ENCODE measurements at places on chromosomes 5 and 9.

GRCh38 chr5:140391312-140391711 is 10.3 kb upstream of the ANKHD1 start:
- no peak for DNase-seq

GRCh38 chr5:1367149-1367548 is 22.2 kb upstream of the CLPTM1L start:
- no peak for DNase-seq

GRCh38 chr5:52562473-52562872 is 225.2 kb upstream of the ITGA1 start:
- no peak for DNase-seq

- DNase-seq: no peak
Measured at GRCh38 chr5:78103232-78103918, 191.1 kb downstream of the AP3B1 start.

DNA sequence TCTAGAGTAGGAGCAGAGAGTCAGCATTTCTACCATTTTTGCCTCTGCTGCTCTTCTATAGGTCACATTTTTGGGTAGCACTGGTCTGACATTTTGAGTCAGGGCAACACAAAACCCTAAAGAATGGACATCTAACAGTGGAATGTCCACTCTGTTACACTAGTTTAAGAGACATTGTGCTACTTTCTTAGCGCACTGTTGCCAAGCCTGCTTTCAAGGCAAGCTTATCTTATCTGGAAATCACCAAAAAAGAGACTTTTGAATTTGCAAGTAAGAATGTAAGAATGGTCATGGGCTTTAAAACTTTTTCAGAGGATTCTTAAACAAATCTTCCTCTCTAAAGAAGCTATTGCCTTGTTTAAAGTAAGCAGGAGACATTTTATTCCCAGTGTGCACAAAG is 73.0 kb upstream of the STARD4 start:
- DNase-seq: no peak

- DNase-seq: no peak
Measured at GRCh38 chr9:94472806-94473360, 82.0 kb upstream of the PCAT7 start.

- DNase-seq: no peak
Measured at GRCh38 chr5:30104872-30105596, 1088.5 kb upstream of the CDH6 start.

GRCh38 chr5:59021837-59022514 is 439.1 kb downstream of the RAB3C start:
- DNase-seq: no peak

GRCh38 chr5:137022725-137023124 is 476.4 kb downstream of the SPOCK1 start:
- no peak for DNase-seq

DNA sequence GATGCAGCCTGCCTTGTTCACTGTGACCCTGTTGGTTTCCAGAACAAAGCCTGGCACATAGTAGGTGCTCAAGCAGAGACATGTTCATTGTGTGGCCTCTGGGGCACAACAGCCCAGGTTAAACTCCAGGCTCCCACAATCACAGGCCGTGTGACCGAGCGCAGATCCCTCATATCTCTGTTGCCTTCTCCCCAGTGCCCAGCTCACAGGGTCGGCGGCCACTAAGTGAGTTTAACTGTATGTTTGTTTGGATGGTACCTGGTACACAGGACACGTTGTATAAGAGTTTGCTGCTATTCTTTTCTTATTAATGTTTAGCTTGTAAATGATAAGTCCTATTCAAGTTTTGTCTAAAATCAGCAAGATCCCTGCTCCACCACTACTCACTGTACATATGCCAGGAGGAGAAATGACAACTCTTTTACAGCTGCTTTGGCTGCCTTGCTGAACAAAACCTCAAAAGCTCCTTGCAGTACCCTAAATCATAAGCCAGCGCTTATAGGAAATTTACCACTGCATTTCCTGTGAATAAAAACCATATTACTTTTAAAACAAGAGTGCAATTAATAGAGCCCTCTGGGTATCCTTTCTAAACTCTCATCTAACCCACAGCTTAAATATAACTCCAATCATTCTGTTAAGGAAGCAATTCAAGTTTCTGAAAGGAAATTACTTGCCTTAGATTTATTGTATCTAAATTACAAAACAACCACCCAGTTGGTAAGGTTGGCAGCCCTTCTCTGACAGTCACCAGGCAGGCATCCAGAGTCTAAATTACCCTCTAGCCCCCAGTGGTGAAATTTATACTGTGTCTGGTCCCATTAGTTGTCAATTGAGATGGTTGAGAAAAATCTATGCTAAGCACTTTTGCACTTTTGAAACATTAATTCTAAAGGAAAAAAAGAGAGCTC is 379.4 kb downstream of the SEMA5A start:
- DNase-seq: no peak

- no peak for DNase-seq
Measured at GRCh38 chr9:122315534-122315933, 50.9 kb downstream of the MRRF start.

- no peak for DNase-seq
Measured at GRCh38 chr9:17624571-17624970, 45.7 kb downstream of the SH3GL2 start.

DNA sequence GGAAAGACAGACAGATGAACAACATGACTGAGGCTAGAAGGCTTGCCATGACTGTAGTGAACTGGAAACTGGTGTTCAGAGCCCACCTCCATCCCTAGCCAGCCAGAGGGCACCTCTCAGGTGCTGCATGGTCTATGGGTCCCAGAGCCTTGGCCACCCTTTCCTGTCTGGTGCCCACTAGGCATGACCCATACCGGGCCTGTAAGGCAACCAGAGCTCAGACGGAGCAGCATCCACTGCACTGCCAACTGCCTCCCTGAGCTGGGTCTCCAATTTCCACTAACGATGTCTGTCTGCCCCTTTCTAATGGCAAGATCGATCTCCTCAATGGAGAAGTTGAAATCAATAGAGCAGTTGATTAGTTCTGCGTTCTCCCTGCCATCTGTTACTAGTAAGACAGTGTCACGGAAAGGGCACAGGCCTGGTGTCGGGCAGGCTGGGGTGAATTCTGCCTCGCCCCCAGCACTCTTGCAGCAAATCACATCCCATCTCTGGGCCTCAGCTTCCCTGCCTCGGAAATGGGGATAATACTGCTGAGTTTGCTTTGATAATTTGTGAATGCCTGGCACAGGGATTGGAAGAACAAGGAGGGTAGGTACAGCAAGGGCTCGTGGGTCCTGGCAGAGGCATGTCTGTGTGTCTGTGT is 172.3 kb upstream of the MVB12B start:
- no peak for DNase-seq

- no peak for DNase-seq
Measured at GRCh38 chr9:80062567-80062966, 490.8 kb downstream of the TLE4 start.

DNA sequence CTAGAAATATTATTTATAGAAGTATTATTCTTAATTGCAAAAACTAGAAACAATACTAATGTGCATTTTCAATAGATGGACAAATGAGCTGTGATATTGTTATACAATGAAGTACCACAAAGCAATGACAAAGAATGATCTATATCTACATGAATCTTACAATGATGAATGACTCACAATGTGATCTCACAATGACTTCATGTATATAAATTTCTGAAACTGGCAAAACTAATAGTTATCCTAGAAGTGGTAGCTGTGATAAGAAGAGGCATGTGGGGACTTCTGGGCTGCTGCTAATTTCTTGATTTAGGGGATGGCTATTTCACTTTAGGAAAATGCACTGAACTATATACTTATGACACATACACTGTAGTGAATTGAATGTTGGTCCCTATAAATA is 396.0 kb upstream of the ZNF608 start:
- no peak for DNase-seq

DNA sequence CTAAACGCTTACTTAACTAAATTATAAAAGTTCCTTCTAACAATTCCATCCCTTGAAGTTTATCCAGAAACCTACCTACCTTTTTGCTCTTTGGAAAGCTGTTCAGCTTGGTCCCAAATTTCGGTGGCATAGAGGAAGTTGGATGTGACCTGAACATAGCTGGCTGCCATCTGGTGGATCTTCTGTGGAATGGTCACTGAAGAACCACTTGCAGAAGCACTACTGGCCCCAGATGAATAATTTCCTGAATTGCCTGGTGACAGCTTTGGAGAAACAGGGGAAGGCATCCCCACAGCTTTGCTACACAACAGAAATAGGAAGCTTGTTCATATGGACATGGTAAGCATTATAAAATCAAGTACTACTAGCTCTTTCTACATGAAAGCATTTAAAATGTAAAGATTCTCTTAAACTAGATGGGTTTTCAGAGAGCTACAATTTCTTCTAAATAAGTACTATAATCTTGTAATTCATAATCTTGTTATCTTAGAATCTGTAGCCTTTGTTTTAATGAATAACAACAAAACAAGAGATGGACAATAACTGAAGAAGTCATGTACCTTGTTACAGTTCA is 9.9 kb downstream of the LEAP2 start:
- DNase-seq: no peak

- no peak for DNase-seq
Measured at GRCh38 chr9:122133984-122134535, 25.5 kb downstream of the NDUFA8 start.

DNA sequence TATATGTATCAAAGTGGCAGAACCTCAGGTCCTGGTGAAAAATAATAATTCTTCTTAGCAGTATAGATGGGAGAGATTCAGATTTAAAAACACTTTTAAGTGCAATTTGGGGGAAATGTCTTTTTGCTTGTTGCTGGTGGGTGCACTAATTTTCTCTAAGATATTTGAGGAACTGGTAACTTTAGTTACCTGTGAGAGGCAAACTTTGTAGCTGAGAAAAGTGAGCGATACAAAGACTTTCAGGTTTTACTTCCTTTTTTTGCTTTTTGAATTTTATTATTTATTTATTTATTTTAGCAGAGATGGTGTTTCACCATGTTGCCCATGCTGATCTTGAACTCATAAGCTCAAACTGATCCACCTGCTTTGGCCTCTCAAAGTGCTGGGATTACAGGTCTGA is 303.1 kb upstream of the PTGER4 start:
- no peak for DNase-seq

GRCh38 chr5:68534131-68534940 is 318.8 kb downstream of the PIK3R1 start:
- no peak for DNase-seq

DNA sequence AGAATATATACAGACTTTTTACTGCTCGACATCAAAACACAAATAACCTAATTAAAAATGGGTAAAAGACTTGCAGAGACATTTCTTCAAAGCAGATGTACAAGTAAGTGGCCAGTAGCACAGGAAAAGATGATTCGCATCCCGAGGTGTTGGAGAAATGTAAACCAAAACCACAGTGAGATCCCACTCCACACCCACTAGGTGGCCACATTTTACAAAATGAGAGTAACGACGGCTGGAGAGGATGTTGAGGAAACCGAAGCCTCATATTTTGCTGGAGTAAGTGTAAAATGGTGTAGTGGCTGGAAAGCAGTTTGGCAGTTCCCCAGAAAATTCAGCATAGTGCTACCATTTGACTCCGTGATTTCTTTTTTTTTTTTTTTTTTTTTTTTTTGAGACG is 21.3 kb upstream of the GBGT1 start:
- no peak for DNase-seq

- no peak for DNase-seq
Measured at GRCh38 chr5:160269017-160269416, 39.7 kb downstream of the FABP6 start.

DNA sequence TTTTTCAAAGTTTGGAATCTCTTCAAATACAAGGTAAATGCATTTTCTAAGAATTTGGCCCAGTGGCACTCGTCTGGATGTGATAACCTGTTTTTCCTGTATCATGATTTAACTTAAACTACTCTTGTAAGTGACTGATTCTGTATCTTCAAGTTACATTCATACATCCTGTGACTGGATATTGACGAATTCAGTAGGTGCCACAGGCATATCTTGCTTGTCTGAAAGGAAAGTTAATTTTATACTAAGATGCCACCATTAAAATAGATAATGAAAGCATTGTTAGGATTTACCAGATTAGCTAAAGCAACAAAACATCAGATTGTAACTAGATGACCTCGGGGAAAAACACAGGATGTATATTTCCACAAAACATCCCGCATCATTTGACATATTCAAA is 175.3 kb upstream of the ZNF608 start:
- DNase-seq: no peak

DNA sequence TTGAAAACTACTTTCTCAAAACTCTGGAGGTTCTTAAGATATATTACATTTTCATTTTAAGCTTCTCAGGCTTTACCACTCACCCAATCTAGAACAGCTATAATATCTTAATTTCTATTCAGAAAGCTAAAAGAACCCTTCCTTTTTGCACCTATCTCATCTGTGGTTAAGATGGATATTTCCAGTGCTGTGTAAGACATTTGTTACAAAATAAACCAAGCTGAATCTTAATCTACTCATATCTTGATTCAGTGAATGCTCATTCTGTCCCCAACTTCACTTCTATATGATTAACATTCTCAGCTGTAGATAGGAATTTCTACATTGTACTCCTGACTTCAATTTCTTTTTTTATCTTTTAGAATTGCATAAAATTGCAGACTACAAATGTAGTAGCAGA is 15.0 kb downstream of the ABHD17B start:
- no peak for DNase-seq

GRCh38 chr5:73030531-73030930 is 74.7 kb downstream of the FCHO2 start:
- DNase-seq: no peak
